ENCODE measurements at places on chromosomes 2 and 18. TPM values are rescaled to one million over a fixed set of nuclear protein-coding genes. Genes with fewer than 3 reads are reported as not detected.
A peak's percentile ranks its signal among the peaks of the same experiment; 100 is the strongest.

- no peak for ATAC-seq
Observed at GRCh38 chr2:82968358-82968757, 1490.7 kb downstream of the SUCLG1 start.

DNA sequence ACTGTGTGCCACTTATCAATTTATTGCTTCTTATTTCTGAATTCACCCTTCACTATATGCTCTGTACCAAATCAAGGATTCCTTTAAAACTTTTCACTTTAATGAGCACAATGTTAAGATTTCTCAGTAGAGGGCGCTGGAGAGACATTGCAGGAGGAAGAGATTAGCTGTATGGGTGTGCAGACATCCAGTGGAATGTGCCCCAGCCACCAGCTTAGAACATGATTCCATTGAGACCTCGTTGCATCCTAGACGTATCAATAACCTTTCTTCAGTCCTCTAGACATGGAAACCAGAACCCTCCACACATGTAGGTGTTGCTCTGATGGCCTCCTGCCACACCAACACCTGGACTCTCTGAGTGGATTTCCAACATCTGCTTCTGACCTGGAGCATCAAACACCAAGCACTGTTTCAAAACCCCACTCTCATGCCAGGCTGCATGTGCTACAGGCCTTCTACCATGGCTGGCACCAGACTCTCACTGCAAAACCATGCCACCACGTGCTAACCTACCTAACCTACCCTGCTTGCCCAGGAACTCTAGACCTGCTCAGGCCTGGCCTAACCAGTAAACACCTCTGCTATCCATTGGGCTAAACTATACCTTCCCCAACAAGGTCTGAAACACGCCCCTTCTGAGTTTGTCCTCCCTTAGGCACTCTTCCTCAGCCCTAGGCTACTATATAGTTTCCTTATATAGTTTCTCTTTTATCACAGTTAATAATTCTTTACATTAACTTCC, 633.2 kb upstream of the PKDCC start:
- ATAC-seq = no peak

DNA sequence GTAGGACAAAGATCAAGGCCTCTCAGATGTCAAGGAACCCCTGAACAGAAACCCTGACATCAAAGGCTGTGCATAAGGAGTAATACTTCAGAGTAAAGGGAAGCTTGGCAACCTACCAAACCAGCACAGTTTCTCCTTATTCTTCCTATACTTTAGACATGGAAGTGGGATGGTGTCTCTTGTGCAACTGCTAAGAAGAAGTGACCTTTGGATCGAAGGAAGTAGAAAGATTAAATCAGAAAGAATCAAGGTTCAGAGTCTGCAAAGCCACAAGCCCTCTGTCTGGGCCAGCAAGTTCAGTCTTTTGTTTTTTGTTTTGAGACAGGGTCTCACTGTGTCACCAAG, 66.2 kb upstream of the SLC39A10 start:
- ATAC-seq = no peak

DNA sequence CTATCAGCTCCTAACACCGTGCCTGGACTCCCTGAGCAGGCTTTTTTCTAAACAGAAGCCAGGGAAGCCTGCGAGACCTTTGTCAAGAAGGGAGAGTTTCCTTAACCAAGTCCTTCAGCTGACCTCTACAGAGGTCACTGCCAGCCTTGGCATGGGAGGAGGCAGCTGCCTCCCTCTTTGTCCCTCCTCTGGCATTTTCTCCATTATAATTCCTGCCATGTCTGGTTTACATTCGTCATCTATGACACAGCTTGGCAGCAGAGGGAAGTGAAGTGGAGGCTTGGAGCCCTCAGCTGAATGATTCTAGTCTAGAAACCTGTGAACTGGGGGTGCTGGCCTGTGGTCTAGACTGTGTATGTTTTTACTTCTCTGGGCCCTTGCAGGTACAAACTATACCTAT, 22.5 kb downstream of the LIPG start:
- ATAC-seq = no peak

DNA sequence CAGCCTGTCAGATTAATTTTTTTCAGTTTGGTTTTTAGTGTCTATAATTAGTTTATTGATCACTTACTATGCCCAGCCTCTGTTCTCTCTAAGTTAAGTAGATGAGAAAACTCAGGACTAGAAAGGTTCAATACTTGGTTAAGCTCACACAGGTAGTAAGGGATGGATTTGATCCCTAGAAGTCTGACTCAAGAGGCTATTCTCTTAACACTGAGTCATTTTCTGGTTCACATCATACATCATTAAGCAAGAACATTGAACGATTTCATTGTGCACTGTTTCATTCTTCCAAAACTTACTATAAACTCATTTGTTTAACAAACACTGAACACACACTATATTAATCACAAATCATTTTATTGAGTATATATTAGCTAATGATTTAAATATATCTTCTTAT, 54.1 kb upstream of the SLC38A11 start:
- ATAC-seq = no peak

GRCh38 chr2:74525717-74526648, at the start of gene DQX1:
Gene DQX1, minus strand, starts transcription at chr2:74526231. Its CDS starts 502 bp downstream, at chr2:74525729.
- no peak for ATAC-seq

- no peak for ATAC-seq
Observed at GRCh38 chr18:43093646-43094045, 21.8 kb downstream of the RIT2 start.

DNA sequence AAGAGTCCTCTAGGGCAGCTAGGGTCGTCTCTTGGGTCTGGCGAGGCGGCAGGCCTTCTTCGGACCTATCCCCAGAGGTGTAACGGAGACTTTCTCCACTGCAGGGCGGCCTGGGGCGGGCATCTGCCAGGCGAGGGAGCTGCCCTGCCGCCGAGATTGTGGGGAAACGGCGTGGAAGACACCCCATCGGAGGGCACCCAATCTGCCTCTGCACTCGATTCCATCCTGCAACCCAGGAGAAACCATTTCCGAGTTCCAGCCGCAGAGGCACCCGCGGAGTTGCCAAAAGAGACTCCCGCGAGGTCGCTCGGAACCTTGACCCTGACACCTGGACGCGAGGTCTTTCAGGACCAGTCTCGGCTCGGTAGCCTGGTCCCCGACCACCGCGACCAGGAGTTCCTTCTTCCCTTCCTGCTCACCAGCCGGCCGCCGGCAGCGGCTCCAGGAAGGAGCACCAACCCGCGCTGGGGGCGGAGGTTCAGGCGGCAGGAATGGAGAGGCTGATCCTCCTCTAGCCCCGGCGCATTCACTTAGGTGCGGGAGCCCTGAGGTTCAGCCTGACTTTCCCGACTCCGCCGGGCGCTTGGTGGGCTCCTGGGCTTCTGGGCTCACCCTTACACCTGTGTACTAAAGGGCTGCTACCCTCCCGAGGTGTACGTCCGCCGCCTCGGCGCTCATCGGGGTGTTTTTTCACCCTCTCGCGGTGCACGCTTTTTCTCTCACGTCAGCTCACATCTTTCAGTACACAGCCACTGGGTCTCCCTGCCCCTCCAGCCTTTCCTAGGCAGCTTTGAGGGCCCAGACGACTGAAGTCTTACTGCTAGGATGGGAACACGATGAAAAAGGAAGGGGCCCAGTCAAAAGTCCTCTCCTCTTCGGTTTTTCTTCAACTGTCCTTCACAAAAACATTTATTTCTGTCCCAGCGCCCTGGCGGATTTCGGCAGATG, 8.1 kb downstream of the SIX2 start:
- ATAC-seq = no peak

DNA sequence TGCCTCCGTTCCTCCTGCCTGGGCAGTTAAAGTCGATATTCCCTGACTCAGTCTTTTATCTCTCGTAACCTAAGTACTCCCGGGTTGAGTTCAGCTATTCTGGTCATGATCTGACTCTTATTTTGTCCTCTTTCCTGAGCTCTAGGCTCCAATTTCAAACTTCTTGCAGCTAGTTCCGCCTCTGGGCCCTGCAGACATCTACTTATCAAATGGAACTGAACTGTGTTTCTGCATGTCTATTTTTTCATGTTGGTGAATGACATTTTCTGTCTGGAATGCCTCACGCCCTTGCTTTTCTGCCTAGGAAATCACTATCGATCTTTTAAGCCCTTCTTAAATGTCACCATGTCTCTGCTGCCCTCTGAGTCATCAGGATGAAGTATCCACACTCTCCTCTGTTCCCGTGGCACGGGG, 101.5 kb downstream of the VAPA start:
- ATAC-seq = no peak

DNA sequence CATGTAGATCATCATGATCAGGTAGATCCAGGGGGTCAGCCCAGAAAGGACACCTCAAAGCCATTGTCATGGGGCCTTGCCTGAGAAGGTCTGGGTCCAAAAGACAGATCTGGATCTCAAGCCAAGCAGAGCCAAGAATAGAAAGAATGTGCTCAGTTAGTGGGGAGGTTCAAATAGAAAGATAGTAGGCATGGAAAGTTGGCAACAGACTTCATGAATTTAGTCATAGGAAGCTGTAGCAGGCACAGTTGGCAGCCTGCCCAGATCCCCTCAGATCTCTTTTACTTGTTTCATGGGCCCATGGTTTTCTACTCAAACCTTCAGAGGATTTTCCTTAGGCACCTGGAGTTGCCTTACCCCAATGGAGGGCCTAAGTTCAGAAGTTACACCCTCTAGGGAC, 767.0 kb downstream of the SLC4A3 start:
- ATAC-seq = no peak

DNA sequence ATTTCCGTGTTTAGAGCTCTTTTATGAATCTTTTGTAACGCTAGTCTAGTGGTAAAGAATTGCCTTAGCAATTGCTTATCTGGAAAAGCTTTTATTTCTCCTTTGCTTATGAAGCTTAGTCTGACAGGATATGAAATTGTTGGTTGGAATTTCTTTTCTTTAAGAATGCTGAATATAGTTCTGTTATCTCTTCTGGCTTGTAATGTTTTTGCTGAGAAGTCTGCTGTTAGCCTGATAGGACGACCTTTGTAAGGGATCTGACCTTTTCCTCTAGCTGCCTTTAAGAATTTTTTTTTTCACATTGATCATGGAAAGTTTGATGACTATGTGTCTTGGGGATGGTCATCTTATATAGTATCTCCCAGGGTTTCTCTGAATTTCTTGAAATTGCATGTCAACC, 101.1 kb downstream of the TRABD2A start:
- ATAC-seq = no peak

GRCh38 chr2:30159766-30160165, 13.0 kb downstream of the YPEL5 start:
- no peak for ATAC-seq

DNA sequence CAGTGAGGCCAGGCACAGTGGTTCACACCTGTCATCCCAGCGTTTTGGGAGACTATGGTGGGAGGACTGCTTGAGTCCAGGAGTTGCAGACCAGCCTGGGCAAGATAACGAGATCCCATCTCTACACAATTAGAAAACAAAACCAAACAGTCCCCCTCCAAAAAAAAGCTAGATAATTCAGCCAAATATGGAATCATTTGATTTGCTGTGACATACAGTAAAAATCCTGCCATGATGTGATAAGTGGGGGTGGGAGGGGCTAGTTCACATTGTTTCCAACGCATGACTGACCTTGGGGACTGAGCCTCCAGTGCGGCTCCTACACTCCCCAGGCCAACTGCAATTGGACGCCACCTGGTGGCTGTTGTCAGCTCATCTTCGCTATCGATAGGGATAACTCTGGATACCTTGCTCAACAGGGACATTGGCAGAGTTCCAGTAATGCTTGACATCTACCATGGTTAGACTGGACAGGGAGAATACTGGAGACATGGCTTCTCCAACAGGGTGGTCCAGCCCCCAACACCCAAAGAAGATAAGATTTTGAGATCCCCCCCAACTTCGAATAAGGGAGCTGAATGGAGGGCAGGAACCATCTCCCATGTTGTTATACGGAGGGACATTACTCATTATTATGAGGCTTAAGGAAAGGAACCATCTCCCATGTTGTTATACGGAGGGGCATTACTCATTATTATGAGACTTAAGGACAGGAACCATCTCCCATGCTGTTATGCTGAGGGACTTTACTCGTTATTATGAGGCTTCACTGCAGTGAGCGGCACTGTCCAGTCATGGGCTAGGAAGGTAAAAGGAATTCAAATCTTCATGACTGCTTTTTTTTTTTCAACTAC, 135.9 kb downstream of the TGIF1 start:
- peak; percentile 63 for ATAC-seq

GRCh38 chr2:50564766-50565165, 467.2 kb downstream of the NRXN1 start:
- ATAC-seq = no peak

DNA sequence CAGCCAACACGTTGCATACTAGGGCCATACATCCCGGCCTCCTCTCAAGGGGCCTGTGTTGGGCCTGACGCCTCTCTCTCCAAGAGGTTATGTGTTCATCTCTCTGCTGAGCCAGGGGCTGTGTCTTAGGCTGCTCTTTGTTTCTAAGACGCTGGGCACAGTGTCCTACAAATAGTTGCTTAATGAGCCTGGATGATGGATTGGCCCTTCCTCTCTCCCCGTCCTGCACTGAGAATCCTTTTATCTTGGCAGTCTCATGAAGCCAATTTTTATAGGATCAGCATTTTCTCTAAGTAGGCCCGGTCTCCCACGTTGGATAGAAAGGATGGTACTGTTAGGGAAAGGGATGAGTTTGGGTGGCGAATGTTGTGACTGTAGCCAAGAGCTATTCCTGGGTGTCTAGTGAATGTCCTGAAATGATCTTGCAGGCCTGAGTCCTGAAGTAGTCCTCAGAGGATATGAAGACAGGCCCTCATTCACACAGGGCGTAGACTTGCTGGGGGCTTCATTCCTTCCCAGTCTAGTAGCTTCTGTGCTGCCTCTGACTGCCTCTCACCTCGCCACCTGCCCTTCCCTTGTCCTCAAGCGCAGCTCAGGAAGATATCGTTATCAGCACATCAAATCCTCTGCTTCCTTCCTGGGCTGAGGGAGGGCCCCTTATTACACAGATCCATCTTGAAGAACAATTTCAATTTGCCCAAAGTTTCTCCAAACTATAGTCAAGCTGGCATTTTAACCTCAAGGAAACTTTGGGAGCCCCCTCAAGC, 8.8 kb downstream of the LBH start:
- ATAC-seq = no peak

DNA sequence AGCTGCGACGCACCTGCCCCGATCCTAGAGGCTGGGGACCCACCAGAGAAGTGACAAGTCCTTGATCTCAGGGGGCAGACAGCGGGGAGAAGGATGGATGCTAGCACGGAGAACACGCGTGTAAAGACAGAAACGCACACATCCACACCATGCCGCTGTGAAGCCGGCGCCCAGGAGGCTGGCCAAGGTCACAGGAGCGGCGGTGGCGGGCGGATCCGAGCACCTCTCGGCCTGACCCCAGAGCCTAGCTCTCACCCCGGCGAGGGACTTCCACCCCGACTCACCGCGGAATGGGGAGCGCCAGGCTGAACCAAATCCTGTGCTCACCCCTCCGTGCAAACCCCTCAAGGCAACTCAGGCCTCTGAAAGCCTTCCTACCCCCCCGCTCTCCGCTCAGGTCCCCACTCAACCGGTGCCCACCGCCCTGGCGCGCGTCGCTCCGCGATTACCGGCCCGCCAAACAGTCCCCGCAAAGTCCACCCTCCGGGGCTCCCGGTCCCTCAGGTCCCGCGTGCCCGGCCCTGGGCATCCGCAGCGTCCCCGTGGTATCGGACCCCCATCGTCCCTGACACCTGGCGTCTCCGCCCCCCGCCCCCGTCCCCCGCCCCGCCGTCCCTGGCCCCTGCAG, 460 bp upstream of the LRRFIP1 start:
- ATAC-seq = peak; percentile 14

GRCh38 chr18:77054606-77055428, 77.8 kb downstream of the MBP start:
- peak; percentile 81 for ATAC-seq

Gene RFTN2
- 0.29 TPM for total RNA-seq

Gene GCKR
- total RNA-seq = not detected

Gene TGFBRAP1
- total RNA-seq = 16.5 TPM

Gene ASB18
- not detected for total RNA-seq

Gene RAPGEF4
- total RNA-seq = 1.4 TPM

Gene TMEM150A
- total RNA-seq = 3.3 TPM

Gene NCKAP5
- total RNA-seq = not detected

Gene COX5B
- total RNA-seq = 235 TPM
